Fibroblast of skin of right biceps (primary cell): ENCODE measurements at places on chromosomes 11 and 22.

DNA sequence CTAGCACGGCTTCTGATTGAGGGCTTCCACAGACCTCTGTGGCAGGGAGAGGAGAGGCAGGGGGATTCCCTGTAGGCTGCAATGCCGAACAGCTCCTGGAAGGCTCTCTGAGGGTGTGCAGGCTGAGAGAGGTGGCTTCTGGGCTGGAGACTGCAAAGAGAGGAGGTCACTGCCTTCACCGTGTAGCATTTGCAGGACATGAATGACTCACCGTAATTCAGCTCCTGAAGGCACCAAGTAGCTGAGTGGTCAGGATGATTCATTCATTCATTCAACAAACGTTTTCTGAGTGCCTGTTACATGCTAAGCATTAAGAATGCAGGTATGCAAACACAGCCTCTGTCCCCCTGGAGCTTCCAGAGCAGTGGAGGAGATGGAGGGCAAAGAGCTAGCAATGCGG lies 18.0 kb upstream of the EIF3D start:
- peak; percentile 85 for DNase-seq

- no peak for DNase-seq
Measured at GRCh38 chr11:57143459-57143858, 38.3 kb upstream of the LRRC55 start.

GRCh38 chr22:42343531-42344081 lies 73.2 kb upstream of the TCF20 start:
- DNase-seq, result peak; percentile 46

DNA sequence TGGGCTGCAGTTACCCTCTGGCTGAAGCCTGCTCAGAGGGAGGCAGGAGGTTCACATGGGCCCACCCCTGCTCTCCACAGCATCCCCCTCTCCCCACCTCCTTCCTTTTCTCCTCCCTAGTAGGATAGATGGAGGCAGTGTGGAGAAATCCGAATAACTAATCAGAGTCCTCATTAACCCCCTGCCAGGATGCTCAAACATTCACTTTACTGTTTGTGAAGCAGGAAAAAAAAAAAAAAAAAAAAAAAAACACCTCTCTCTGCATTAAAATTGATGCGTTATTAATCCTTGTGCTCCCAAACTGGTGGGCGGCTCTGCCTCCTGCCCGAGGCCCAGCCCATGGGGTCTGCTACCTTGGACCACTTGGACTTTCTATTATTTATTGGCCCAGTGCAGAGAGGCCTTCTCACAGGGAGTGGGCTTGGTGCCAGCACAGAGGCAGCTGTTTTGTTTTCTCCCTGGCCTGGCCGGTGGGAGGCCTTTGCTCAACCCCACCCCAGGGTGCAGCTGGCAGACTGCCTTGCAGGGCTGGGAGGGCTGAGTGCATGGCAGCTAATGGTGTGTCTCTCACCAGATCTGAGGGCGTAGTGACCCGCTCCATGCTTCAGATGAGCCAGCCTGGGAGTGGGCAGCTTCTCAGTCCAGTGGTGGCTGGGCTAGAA lies 150.7 kb downstream of the PKNOX2 start:
- DNase-seq, result no peak

GRCh38 chr11:95702526-95702925 lies 87.1 kb downstream of the FAM76B start:
- peak; percentile 93 for DNase-seq

- no peak for DNase-seq
Measured at GRCh38 chr22:39128508-39128907, 24.0 kb downstream of the CBX7 start.

DNA sequence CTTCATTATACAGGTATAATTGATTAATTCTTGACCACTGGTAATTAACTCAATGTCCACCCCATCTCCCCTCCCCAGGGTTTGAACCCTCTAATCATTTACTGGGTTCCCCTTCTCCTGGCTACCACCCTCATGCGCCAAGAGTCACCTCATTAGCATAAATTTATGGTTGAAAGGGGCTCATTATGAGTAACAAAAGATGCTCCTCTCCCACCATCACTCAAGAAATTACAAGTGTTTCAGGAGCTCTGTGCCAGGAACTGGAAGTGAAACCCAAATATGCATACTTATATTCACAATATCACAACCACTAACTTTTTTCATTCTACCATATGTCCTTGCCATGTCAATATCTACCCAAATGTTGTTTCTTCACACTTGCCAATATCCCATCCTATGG lies 7.8 kb upstream of the STIP1 start:
- DNase-seq, result no peak

- DNase-seq, result peak; percentile 52
Measured at GRCh38 chr22:48445113-48445827, 1382.4 kb downstream of the BRD1 start.

- DNase-seq, result peak; percentile 44
Measured at GRCh38 chr11:36292311-36292722, 3.1 kb upstream of the COMMD9 start.

- DNase-seq, result peak; percentile 77
Measured at GRCh38 chr11:3156282-3156660, 8.8 kb downstream of the OSBPL5 start.

DNA sequence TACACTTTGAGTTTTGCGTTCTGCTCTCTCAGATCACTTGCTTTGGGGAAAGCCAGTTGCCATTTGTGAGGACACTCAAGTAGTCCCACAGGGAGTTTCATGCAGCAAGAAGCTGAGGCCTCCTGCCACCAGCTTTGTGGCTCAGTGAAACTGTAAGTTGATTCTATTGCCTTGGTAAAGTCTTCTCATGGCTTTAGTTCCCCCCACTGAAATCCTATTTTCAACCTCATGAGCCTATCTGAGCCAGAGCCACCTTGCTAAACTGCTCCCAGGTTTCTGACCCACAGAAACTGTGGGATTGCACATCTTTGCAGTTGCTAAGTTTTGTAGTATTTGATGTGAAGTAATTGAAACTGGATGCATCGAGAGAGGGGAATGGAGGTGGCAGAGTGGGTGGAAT lies 85.4 kb upstream of the TOP3B start:
- no peak for DNase-seq

GRCh38 chr22:47295982-47296381 lies 533.5 kb downstream of the TBC1D22A start:
- DNase-seq, result no peak

DNA sequence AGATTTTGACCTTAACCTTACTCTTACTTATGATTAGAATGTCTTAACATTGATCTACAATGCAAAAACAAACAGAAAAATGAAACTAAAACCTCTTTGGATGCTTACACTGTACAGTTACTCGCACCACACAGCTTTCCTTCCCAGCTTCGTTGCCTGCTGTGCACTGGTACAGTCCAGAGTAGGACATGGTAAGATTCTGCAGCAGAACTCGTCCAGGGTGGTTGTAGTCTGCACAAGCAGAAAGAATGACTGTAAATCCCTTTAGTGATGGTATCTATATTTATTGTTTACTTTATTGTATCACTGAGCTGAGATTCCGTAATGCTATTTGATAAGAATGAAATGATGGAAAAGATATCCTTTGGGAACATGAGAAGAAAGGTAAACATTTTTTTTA lies 21.0 kb upstream of the HSPA8 start:
- DNase-seq, result no peak

DNA sequence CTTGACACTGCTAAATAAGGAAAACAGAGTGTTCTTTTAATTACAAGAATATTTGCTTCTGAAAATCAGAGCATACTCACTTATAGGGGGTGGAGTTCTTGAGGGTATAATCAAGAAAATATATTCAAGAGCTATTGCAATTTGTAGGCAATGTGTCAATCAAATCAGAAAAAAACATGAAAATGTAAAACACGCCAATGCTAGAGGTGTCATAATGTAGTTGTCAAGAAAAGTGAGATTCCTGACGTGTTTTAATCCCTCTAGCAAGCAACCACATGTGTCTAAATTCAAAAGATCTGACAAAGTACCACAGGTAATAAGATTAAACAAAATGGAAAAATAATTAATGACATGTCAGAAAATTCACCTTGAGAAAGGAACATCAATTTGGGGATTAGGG lies 1440.7 kb upstream of the RAG2 start:
- DNase-seq, result no peak

DNA sequence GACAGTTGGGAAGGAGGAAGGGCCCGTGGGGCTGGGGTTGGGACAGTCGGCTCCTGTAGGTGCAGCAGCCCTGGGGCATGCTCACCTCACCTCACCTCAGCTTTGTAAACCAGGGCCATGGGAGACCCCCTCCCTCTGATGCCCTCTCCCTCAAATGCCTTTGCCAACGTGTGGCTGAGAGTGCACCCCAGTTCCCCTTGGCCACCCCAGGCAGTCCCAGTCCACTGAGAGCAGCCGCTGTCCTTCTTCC lies 4.2 kb upstream of the NEAT1 start:
- no peak for DNase-seq

GRCh38 chr22:43921370-43921769 lies 2.2 kb upstream of the PNPLA3 start:
- DNase-seq, result peak; percentile 73

GRCh38 chr11:113272927-113273615 lies 41.3 kb upstream of the TTC12 start:
- DNase-seq, result no peak

DNA sequence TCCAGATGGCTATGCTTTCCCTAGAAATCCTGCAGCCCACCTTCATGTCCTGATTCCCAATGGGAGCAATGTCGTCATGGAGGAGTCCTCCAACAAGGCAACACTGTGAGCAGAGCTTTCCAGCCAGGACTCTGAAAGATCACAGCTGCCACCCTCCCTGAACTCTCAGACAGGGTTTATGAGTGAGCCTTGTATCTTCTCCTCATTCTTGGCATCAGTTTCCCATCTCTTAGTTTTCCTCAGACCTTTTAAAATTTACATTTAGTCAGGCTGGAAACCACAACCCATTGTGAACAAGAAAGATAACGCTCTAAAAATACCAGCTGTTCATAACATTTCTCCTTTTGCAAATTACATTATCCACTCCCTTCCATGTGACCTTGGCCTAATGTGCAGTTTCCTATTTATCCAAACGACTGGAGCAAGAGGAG lies 15.6 kb upstream of the LYVE1 start:
- peak; percentile 20 for DNase-seq

GRCh38 chr22:27642104-27642800 lies 159.3 kb downstream of the MN1 start:
- DNase-seq, result no peak

- DNase-seq, result no peak
Measured at GRCh38 chr11:33935461-33936456, 43.9 kb upstream of the LMO2 start.

DNA sequence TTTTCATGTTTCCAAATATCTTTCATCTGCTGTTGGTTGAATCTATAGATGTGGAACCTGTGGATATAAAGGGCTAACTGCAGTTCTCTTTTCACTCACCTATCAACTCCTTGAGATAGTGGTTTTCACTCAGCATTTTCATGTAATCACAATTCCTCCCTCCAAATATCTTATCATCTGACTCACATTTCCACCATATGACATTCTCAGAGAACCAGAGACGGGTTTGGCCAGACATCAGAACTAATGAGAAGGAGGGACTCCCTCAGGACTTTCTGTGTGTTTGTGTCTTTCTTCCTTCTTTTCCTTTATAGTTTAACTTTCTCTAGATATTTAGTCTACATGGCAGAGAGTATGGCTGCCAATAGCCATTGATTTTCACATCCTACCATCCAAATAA lies 134.8 kb upstream of the DDI1 start:
- peak; percentile 62 for DNase-seq

- no peak for DNase-seq
Measured at GRCh38 chr11:22065472-22065871, 127.4 kb upstream of the ANO5 start.

DNA sequence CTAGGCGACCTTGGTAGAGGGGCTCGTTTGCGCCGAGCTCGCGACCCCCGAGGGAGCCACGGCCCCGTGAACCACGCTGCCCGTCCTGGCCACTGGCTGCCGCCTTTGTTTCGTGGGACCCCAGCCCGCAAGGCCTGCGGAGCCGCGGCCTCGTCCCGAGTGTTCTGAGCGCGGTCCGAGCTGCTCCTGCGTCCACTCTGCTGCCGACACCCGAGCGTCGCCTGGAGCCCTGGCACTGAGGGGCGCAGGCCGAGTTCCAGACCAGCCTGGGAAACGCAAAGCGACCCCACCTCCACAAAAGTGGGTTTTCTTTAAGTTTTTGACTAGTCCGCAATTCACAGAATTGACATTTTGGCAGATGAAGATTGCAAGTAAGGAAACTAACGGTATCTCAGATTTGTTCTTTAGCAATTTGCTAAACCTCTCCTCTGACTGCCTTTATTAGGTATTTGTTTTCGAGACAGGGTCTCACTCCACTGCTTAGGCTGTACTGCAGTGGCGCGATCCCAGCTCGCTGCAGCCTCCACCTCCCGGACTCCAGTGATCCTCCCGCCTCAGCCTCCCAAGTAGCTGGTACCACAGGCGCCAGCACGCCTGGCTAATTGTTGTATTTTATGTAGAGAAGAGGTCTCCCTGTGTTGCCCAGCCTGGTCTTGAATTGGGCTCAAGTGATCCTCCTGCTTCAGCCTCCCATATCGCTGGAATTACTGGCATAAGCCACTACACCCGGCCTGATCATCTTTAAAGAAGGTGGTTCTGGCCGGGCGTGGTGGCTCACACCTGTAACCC lies 879 bp upstream of the RNH1 start:
- no peak for DNase-seq

- DNase-seq, result no peak
Measured at GRCh38 chr11:69186316-69187260, 30.9 kb downstream of the SMIM38 start.

GRCh38 chr11:58562375-58562800 lies 13.3 kb downstream of the LPXN start:
- DNase-seq, result no peak

- DNase-seq, result no peak
Measured at GRCh38 chr11:126370016-126370415, 14.5 kb downstream of the ST3GAL4 start.

DNA sequence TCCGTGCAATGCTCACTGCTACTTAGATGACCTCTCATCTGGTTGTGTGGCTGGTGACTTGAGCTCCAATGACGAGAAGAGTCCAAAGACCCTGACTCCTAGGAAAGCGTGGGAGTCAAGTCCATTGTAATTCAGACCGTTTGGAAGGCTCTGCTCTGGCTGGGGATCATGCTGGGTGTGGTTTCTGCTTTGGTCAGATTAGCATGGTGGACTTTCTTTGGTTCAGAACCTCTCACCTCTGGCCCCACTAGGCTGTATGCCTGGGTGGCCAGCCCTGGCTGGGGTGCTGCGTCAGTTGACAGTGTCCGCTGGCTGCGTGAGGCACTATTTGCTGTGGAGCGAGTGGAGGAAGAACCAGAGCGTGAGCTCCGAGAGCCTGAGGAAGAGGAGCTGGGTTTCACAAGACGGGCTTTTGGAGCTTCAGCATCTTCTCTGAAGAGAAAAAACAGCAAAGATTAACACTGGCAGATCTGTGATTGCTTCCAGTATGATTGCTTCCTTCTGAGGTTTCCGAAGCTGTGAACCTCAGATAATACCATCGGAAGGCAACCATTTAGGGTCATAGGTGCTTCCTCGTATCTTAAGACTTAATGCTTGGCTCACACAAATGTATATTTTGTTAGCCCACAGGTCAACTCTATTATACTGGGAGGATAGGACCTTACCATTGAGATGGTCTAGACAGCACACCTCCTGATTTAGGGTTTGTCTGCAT lies 11.6 kb upstream of the HSPA8 start:
- DNase-seq, result no peak

GRCh38 chr11:31884080-31884479 lies 73.0 kb upstream of the PAX6 start:
- no peak for DNase-seq
